ENCODE measurements at places on chromosomes 7 and 10. TPM values are rescaled to one million over a fixed set of nuclear protein-coding genes. Genes with fewer than 3 reads are reported as not detected.

ARHGAP22 gene
- total RNA-seq, result 0.18 TPM

OR2A42 gene
- total RNA-seq, result not detected

NKX1-2 gene
- not detected for total RNA-seq

DRGX gene
- not detected for total RNA-seq

WDR86 gene
- not detected for total RNA-seq

PLCE1 gene
- 0.08 TPM for total RNA-seq

PDZD8 gene
- total RNA-seq, result 16.7 TPM

TUBAL3 gene
- total RNA-seq, result not detected

GRCh38 chr10:61793760-61794703, 107.5 kb upstream of the ARID5B start:
- no peaks in the 10 kb centered on the region for H3K36me3 ChIP-seq
- H3K4me3 ChIP-seq, result no peak overlapping the region
- no peak for DNase-seq
- H3K27ac ChIP-seq, result no peak overlapping the region
- no peaks in the 10 kb centered on the region for H3K27me3 ChIP-seq

GRCh38 chr10:75168275-75168674, 42.3 kb upstream of the VDAC2 start:
- H3K27me3 ChIP-seq, result no peaks in the 10 kb centered on the region
- no peak for DNase-seq
- peaks cover 11% of the 10 kb centered on the region for H3K4me1 ChIP-seq
- H3K27ac ChIP-seq, result no peak overlapping the region

- H3K4me3 ChIP-seq, result no peak overlapping the region
- H3K36me3 ChIP-seq, result no peaks in the 10 kb centered on the region
- no peak overlapping the region for H3K27ac ChIP-seq
- H3K27me3 ChIP-seq, result no peaks in the 10 kb centered on the region
These were observed 31.1 kb downstream of the POT1 start for GRCh38 chr7:124898531-124898930.

GRCh38 chr7:152528612-152529011, 92.8 kb upstream of the KMT2C start:
- H3K4me1 ChIP-seq, result no peaks in the 10 kb centered on the region
- no peak for DNase-seq
- no peaks in the 10 kb centered on the region for H3K27me3 ChIP-seq

DNA sequence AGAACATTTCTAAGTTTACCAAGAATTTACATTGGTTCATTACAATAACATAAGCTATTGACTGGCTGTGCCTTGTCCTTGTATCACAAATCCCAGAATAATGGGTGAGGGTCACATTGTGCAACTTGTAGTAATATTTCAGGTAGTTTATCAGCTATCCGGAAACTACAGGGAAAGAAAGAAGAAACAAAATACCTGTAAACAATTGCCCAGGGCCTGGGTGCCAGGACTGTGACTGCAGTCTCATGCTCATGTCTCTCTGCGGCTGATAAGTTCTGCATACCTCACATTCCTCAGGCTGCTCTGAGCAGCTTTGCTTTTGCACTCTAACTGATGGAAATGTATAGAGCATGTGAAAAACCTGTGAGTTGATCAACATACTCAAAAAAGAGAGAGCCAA, 131.8 kb upstream of the TRIM24 start:
- no peak overlapping the region for H3K27ac ChIP-seq
- H3K27me3 ChIP-seq, result no peaks in the 10 kb centered on the region
- no peak overlapping the region for H3K4me3 ChIP-seq
- DNase-seq, result no peak

- H3K36me3 ChIP-seq, result no peaks in the 10 kb centered on the region
- no peaks in the 10 kb centered on the region for H3K4me1 ChIP-seq
- DNase-seq, result no peak
- no peak overlapping the region for H3K4me3 ChIP-seq
These were observed 114.8 kb downstream of the TSPAN12 start for GRCh38 chr7:120743128-120743527.

- H3K27ac ChIP-seq, result no peak overlapping the region
- H3K36me3 ChIP-seq, result peaks cover 6% of the 10 kb centered on the region
- no peak for DNase-seq
- peaks cover 9% of the 10 kb centered on the region for H3K4me1 ChIP-seq
- H3K27me3 ChIP-seq, result no peaks in the 10 kb centered on the region
- H3K4me3 ChIP-seq, result no peak overlapping the region
These were observed 28.1 kb downstream of the XPNPEP1 start for GRCh38 chr10:109895095-109895818.

DNA sequence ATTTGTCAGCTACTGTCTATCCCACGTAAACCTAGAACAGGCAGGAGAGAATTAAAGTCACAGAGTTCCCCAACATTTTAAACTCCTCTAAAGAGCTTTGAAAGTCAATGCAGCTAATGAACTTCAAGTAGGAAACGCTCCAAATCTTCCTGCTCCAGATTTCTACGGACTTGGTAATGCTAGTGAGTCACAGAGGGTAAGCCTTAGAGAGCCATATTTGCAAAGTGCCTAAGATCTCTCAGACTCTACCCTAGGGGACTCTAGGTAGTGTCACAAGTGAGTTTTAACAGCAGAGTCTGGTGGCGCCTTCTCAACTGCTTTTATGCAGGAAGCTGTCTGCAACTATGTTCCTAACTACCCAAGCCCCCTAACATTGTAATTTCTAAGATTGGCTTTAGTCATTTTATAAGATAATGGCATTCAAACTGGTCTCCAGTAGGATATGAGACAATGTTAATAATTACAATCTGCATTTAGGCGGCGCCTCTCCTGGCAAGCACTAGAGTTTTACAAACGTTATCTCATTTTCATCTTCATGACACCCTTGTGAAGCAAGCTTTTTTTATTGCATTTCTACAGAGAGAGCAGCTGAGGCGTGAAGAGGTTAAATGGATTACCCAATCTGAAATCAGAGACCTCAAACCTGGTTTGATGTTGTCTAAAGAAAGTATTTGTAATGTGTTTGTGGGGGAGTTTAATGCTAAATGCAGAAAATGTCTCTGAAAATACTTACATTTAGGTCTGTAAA, 22.0 kb upstream of the FZD1 start:
- no peaks in the 10 kb centered on the region for H3K36me3 ChIP-seq
- no peak overlapping the region for H3K27ac ChIP-seq
- H3K4me1 ChIP-seq, result no peaks in the 10 kb centered on the region
- DNase-seq, result no peak
- H3K27me3 ChIP-seq, result no peaks in the 10 kb centered on the region
- H3K4me3 ChIP-seq, result no peak overlapping the region

- H3K4me3 ChIP-seq, result no peak overlapping the region
- H3K27ac ChIP-seq, result no peak overlapping the region
- DNase-seq, result no peak
- no peaks in the 10 kb centered on the region for H3K4me1 ChIP-seq
- H3K36me3 ChIP-seq, result no peaks in the 10 kb centered on the region
- H3K27me3 ChIP-seq, result no peaks in the 10 kb centered on the region
These were observed 51.0 kb upstream of the NKX6-2 start for GRCh38 chr10:132836832-132837540.

DNA sequence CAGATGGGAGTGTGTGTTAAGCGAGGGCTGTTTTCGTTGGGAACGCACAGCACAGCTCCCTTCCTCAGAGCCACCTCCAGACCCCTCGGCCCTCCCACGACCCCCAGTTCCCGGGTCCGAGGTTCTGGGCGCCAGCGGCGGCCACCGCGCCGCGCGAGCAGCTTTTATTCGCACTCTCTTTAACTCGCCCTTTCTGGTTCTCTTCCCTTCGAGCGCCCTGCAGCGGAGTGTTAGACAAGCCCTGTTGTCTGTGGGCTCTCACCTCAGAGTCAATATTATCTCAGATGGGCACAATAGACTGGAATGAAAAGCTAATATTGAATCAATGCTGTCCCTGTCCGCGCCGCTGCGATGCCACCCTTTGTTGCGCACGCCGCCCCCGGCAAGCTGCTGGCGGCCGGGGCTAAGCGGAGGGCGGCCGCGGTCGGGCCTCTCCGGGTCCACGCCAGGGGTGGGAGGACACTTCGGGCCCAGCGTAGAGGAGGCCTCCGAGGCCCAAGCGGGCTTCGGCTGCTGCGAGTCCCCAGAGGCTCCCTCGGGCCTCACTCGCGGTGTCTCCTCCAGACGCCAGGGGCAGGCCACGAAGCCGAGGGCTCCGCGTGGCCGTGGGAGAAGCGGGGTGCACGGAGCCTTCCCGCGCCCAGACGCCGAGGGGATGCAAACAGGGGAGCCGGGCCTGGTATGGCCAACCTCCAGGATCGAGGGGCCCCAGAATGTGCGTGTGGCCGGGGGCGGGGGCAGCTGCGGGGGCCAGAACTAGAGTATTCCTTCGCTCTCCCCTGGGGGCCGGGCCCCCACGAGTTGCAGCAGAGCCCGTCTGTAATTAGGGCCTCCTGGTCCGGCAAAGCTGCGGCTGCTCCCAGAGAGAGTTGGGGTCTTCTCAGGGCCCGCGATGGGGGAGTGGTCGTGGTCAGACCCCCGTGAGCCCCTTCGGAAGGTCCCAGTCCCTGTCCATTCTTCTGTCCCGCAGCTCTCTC, 7.9 kb upstream of the EMX2 start:
- H3K27ac ChIP-seq, result no peak overlapping the region
- DNase-seq, result no peak
- peaks cover 32% of the 10 kb centered on the region for H3K27me3 ChIP-seq

DNA sequence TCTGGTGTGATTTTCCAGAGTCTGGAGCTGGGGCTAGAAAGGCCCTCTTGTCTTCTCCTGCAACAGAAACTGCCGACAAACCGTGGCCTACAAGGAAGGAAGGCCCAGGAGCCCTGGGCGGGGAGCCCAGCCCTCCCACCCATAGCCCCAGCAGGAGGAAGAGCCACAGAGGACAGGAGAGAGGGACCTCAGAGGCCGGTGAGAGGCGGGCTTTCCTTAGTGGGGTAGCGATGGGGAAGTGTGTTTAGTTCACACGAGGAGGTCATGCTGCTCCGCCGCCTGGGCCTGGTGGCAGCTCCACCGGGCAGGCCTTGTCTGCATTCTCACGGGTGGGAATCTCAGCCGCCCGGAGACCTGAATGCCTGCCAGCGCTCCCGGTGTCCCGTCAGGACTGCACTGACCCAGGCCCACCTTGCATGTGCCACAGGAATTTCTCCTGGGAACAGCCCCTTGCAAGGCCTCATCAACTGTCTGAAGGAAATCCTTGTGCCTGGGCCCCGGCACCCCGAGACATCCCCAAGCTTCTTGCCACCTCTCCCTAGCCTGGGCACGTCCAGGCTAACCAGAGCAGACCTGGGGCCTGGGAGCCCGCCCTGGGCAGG, 50.9 kb downstream of the ZNF467 start:
- no peak overlapping the region for H3K4me3 ChIP-seq
- no peaks in the 10 kb centered on the region for H3K27me3 ChIP-seq
- H3K36me3 ChIP-seq, result no peaks in the 10 kb centered on the region
- DNase-seq, result no peak
- peaks cover 5% of the 10 kb centered on the region for H3K4me1 ChIP-seq

DNA sequence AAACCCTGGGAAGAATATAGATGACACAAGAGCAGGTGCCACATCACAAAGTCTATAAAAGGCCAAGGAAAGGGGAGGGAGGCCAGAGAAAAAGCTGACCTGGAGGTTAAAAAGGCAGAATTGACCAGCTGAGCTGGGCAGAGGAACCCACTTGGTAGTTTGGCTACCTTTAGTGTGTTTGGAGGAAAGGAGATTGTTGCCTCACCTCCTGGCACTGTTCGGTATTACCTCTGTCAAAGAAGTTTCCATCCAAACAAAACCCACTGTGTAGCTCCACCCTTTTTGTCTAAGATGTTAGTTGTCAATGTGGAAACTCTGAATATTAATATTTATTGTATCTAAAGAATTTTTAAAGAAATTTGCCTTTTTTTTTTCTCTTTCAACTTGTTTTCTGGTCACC, 23.4 kb downstream of the ENTPD7 start:
- H3K27me3 ChIP-seq, result no peaks in the 10 kb centered on the region
- H3K4me1 ChIP-seq, result peaks cover 4% of the 10 kb centered on the region
- H3K4me3 ChIP-seq, result no peak overlapping the region
- peaks cover 5% of the 10 kb centered on the region for H3K36me3 ChIP-seq
- no peak for DNase-seq

- no peak for DNase-seq
- no peaks in the 10 kb centered on the region for H3K27me3 ChIP-seq
- no peak overlapping the region for H3K27ac ChIP-seq
- no peaks in the 10 kb centered on the region for H3K36me3 ChIP-seq
These were observed 145.4 kb downstream of the PTPRN2 start for GRCh38 chr7:158442260-158442659.

DNA sequence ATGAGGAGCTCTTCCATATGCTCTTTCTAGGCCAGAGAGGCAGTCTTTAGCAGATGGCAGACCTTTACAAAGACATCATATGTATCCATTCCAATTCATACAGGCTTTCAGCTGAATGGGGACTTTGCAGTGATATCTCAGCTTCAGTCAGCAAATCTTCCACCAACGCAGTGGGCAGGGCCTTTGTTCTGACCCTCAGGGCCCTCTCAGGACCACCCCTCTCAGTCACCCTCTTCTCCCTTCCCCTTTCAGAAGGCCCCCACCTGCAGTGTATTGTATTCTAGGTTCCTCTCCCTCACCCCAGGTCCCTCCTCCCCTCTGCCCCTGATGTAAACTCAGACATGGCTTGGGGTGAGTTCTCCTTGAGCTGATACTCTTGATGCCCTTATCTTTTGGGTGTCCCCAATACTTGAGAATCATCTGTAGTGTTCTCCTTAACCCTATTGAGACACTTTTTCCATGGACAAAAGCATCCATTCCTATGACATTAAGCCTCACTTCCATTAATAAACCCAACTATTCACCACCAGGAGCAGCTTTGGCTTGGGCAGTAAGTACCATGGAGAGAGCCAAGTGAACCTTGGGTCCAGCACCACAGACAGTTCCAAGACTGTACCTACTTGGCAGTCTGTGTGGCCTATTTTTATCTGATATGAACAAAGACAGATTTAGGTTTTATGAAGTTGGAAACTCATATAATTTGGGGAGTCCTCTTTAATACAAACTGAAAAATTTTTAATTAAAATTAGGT, 62.7 kb downstream of the ADCYAP1R1 start:
- no peaks in the 10 kb centered on the region for H3K27me3 ChIP-seq
- no peak for DNase-seq
- no peaks in the 10 kb centered on the region for H3K4me1 ChIP-seq
- H3K36me3 ChIP-seq, result no peaks in the 10 kb centered on the region

GRCh38 chr7:30062587-30062986, 34.4 kb downstream of the PLEKHA8 start:
- H3K4me1 ChIP-seq, result no peaks in the 10 kb centered on the region
- no peaks in the 10 kb centered on the region for H3K27me3 ChIP-seq
- H3K27ac ChIP-seq, result no peak overlapping the region
- H3K36me3 ChIP-seq, result no peaks in the 10 kb centered on the region
- H3K4me3 ChIP-seq, result no peak overlapping the region
- DNase-seq, result no peak

- no peaks in the 10 kb centered on the region for H3K36me3 ChIP-seq
- H3K4me1 ChIP-seq, result no peaks in the 10 kb centered on the region
- no peak for DNase-seq
- no peak overlapping the region for H3K4me3 ChIP-seq
- no peaks in the 10 kb centered on the region for H3K27me3 ChIP-seq
These were observed 100.7 kb downstream of the ST8SIA6 start for GRCh38 chr10:17353568-17354300.

GRCh38 chr10:36091007-36091406, 448.9 kb upstream of the FZD8 start:
- no peaks in the 10 kb centered on the region for H3K4me1 ChIP-seq
- no peak overlapping the region for H3K4me3 ChIP-seq

GRCh38 chr7:37732253-37732652, 48.7 kb downstream of the GPR141 start:
- H3K36me3 ChIP-seq, result no peaks in the 10 kb centered on the region
- H3K4me1 ChIP-seq, result peaks cover 4% of the 10 kb centered on the region
- H3K27me3 ChIP-seq, result no peaks in the 10 kb centered on the region
- no peak overlapping the region for H3K27ac ChIP-seq
